Kidney (tissue), 22 donors: ENCODE measurements at places on chromosomes 7 and 10.

- DNase-seq: no peak
Measured at GRCh38 chr7:133887459-133887858, 239.7 kb upstream of the LRGUK start.

DNA sequence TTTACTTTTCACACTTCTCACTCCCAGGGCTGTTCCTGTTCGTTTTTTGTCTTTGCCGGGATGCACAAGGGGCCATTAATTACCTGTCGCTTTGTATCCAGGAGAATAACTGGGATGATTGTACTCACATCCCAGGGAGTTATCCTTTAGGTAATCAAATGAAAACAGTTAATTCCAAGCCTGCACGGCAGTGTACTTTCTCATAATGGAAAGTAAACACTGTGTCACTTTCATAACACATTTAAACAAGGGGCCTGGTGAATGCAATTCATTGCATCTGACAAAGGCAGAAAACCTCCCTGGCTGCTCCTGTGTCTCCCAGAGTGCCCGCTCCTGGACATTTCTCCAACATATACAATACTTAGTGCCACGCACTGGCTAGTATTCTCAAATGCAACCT lies 138.7 kb upstream of the CELF2 start:
- DNase-seq: no peak

- peak; percentile 74 for DNase-seq
Measured at GRCh38 chr7:1742555-1743303, 72.7 kb downstream of the ELFN1 start.

DNA sequence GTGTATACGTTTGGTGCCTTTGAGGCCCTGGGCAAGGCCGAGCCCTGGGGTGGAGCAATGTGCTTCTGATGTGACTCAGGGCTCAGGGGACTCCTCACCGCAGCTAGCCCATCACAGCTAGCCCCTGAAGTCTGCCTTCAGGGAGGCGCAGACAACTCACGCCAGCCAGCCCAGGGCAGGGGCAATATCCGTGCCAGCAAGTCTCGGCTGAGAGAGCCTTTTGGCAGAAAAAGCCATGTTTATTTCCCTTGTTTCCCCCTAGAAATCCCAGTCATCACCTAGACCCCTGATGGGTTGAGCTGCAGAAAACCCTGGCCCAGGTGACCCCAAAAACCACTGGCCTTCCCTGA lies 90.4 kb downstream of the CHST15 start:
- DNase-seq: no peak

DNA sequence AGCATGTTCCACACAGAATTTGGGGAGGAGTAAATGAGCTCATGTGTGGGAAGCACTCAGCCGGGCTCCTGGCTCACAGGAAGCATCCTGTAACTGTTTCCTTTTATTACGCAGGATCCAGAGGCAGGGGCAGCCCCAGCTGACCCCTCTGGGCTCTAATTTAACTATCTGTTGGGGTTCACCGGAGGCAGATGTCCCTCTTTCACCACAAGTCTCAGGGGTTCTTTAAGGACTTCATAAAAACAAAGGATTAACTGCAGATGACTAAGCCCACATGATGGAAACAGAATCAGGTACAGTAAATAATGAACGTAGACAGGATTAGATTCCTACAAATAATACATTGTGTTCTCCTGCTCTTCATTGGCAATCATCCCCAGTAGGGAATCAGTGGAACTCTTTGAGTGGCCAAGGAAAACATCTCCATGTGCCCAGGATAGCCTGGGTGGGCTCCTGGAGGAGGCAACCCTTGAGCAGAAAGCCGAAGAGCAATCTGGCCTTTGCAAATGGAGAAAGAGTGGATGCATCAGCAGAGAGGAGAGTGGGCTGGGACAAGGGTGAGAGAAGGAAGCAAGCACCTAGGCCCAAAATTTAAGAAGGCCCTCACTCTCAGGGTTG lies 24.6 kb downstream of the TBXAS1 start:
- no peak for DNase-seq

DNA sequence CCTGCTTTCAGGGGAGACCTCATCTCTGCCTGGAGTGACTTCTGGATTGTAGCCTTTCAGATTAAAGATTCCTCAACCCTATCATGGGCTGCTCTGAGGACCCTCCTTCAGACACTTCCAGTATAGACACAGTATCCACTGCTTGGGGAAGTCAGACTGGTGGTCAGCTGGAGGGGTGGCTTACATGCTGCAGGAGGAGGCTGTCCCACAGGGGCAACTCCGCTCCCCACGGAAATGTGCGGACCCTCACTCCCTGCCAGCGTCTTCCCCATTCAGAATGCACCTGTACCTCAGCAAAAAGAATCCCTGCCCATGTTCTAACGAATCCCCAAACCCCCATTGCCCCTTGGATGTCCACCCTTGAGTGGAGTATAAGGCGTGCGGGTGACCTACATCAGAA lies 95.5 kb downstream of the DOCK4 start:
- DNase-seq: no peak

GRCh38 chr7:76193466-76193865 lies 8.2 kb upstream of the SRRM3 start:
- DNase-seq: no peak

DNA sequence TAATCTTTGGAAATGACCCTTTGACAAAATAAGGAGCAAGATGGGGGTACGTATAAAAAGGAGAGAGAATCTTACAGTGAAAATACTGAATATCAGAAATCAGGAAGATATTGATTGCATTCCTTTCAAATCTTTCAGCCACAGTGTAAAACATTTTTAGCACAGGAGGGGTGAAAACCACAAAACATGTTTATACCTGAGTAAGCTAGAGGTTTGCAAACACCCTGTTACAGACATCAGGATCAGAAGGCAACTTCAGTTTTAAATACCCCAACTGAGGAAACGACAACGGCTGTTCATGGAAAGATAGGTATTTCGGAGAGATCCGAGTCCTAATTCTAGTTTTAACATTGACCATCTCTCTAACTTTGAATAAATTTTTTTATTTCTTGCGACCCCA lies 69.1 kb upstream of the ITGB1 start:
- no peak for DNase-seq

GRCh38 chr10:14186245-14186644 lies 144.5 kb downstream of the FRMD4A start:
- no peak for DNase-seq

DNA sequence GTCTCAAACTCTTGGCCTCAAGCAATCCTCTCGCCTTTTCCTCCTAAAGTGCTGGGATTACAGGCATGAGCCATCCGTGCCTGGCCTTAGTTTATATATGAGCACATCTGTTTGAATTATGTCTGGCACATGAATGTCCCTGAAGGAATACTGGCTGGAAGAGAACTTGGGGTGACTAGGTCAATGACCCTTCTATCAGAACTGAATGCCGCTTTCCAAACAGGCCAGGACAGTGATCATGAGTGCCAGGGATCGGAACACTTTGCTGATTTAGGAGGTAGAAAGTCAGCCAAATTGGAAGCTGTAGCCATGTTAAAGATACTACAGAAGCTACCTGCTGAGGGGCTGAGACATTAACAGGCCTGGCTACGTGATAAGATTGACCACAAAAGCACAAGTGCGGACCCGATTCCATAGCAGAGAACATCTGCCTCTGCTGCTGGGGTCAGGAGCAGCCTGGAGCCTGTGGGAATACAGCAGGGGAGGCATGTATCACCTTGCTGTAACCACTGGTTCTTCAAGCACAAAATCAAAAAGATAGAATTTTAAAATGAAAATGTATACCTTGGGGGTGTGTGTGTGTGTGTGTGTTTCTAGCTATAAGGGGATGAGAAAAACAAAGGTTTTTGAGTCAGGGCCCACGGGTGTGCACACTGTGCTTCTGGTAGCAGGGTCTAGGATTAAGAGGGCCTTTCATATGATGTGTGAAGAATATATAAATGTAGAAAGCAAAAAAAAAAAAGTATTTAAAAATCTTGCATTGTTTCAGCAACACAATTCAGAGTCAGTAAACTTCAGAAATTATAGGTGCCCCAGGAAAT lies 293.7 kb downstream of the BBS9 start:
- DNase-seq: no peak

DNA sequence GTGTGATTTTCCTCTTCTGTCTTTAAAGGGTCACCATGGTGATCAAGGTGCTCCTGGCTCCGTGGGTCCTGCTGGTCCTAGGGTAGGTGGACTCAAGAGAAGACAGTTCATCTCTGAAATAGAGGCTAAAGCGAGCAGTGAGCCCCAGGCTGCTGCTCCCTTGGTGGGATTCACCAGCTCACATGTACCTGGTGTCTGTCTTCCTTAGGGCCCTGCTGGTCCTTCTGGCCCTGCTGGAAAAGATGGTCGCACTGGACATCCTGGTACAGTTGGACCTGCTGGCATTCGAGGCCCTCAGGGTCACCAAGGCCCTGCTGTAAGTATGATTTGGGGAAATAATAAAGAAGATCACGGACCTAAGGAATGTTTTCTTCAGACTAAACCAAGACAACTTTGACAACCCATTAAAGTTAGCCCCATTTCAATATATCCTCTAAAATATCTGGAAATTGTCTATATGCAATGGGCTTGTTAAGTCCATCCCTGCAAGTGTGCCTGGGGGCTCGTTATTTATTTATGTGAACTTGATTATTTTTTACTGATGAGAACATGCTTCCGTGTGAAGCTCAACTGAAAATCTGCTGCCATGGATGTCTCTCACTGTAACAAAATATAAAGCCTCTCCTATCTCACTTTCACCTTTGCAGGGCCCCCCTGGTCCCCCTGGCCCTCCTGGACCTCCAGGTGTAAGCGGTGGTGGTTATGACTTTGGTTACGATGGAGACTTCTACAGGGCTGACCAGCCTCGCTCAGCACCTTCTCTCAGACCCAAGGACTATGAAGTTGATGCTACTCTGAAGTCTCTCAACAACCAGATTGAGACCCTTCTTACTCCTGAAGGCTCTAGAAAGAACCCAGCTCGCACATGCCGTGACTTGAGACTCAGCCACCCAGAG lies 32.5 kb downstream of the COL1A2 start:
- DNase-seq: no peak

DNA sequence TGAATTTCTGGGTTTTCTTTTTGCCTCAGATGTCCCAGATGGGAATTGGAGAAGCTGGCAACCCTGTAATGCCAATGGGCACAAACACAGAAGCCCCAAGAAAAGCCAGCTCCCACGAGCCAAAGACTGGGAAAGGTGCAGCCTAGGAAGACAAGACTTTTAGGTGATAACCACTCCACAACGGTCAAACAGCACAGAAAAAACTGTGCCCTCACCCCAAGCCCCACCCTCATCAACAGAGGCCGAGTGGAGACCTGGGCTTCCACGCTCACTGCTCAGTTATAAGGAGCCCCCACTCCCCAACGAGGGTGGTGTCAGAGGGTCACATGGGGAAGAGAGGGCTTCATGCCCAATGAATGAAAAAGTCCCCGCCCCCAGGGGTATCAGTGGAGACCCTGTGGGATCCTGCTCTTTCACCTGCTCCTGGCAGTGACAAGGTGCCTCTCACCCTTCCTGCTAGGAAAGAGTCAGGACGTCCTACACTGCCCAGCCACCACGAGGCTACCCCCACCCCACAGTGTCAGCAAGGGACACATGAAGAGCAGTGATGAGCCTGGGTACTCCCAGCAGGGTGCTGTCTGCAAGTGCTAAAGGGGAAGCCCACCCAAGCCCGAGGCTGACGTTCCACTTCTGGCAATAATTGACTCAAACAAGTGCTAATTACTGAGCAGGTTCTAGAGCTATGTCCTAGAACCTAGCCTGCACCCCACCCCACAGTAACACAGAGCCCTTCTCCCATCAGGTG lies 8.3 kb downstream of the TMEM273 start:
- DNase-seq: no peak

- peak; percentile 76 for DNase-seq
Measured at GRCh38 chr10:34181553-34182300, 633.4 kb downstream of the PARD3 start.
